Osteoblast (primary cell): ENCODE measurements at places on chromosomes 4 and X. TPM values are rescaled to one million over a fixed set of nuclear protein-coding genes. Genes with fewer than 3 reads are reported as not detected.

TGIF2LX gene
- total RNA-seq, result not detected in 2 replicates

- DNase-seq, result peak; percentile 63
Observed at GRCh38 chr4:38872620-38873019, 5.0 kb downstream of the FAM114A1 start.

DNA sequence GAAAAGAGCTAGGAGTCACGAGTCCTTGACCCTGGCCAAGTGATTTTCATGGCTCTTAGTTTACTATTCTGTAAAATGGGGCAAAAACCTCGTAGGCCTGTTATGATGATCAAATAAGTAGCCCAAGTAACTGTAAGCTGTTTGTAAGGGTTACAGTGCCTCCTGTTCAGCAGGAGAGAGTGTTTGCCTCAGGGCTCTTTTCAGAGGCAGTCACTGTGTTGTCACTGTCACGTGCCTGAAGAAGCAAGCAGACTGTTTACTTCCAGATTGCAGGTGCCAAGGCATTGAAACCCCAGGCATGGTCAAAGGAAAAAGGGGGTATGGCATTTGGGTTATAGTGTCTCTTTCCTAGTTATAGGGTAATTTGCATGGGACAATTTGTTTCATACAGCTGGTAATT lies 4.5 kb downstream of the RAB39B start:
- DNase-seq, result no peak

DNA sequence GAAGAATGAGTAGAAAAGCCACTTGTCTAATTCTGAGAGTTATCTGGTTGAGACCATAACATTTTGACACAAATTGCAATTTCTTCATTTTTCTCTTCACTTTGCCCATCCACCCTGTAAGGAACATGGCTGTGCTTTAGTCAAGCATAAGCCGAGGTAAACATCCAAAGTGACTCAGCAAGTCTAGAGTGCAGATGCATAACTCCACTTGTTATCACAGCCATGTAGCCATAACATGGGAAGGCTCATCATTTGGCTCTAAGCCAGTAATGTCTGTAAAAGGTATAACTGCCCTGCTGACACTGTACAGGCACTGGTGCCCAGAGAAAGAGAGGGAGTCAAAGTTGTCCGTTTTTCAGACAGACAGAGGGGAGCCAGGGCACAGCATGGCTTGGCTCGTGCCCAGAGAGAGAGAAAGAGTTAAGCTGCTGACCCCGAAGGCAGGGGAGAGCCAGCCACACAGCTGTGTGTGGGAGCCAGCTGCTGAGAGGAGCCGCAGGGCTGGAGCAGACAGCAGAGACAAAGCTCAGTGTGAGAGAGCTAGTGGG lies 76.9 kb upstream of the EXOC1L start:
- DNase-seq, result no peak

PABPC1L2B gene
- not detected in 2 replicates for total RNA-seq

- no peak for DNase-seq
Observed at GRCh38 chr4:84672177-84672576, 89.2 kb downstream of the CDS1 start.

DNA sequence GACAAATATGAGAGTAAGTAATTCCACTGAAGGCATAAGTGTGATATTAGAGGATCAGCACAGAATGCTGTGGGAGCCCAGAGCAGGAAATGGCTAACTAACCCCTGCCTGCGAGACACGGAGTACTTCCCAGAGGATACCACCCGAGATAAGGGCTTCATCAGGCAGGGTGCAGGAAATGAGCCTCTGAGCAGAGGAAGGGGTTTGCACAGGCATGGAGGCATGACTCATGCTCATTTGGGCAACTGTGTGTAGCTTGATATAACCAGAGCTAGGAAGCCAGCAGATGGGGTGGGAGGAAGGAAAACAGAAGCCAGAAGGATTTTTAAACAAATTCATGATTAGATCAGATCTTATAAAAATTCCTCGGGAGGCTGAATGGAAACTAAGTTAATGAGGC lies 70.0 kb upstream of the TSPAN5 start:
- peak; percentile 84 for DNase-seq

- DNase-seq, result no peak
Observed at GRCh38 chrX:79618280-79618679, 251.1 kb upstream of the ITM2A start.

DNA sequence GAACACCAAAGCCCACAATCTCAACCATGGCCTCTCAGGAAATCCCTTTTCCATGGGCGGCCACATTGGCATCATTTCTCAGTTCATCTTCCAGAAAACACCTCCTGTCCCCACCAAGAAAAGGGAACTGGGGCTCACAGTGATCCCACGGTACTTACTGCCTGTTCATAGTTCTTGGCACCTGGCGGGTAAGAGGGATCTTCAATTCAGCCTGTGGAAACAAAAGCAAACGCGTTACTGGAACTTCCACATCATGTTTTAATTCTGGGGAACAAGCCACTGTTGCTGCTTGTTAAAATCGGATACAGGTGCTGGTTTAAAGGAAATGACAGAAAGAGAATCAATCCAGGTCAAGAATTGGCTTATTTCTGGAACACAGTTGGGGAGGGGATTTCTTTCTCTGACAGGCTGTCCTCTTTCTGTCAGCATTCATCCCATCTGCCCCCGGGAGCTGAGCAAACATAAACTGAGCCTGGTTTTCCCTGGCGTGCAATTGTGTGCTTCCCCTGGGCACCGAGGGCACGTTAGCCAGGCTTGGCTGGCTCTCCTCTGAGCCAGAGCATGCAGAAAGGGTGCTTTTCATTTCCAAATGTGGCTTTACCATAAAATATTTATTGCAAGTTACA lies 16.8 kb downstream of the CLNK start:
- no peak for DNase-seq

DNA sequence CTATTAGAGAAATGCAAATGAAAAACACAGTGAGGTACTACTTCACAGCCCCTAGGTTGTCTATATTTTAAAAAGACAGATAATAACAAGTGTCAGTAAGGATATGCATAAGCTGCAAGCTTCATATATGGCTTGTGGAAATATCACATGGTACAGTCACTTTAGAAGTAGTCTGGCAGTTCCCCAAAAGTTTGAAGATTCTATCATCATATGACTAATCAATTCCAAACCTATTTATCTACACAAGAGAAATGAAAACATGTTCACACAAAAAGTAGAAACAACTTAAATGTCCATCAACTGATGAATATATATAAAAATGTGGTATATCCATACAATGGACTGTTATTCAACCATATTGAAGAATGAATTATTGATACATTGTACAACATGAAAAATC lies 185.8 kb upstream of the STK26 start:
- no peak for DNase-seq

- peak; percentile 91 for DNase-seq
Observed at GRCh38 chr4:83548151-83548905, 12.4 kb downstream of the GPAT3 start.

RAB9B gene
- 1.1 and 1.8 TPM in 2 replicates for total RNA-seq

DNA sequence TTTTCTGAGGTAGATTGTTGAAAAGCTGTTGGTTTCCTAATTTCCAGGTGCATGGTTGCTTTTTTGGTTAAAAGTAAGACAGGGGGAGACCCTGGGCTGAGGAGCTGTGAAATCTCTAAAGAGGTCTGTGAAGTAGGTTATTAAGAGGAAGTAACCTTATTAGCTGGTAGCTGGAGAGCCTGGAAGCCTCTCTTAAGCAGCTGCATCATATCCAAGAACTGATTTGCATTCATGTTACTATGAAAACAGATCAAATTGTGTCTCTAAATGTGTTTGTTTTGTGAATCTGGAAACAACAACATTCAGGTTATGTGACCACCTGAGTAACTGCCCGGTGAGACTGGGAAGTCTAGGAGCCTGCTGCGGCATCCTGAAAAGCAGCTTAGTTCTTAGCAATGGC lies 54.1 kb downstream of the ARHGAP10 start:
- no peak for DNase-seq

DNA sequence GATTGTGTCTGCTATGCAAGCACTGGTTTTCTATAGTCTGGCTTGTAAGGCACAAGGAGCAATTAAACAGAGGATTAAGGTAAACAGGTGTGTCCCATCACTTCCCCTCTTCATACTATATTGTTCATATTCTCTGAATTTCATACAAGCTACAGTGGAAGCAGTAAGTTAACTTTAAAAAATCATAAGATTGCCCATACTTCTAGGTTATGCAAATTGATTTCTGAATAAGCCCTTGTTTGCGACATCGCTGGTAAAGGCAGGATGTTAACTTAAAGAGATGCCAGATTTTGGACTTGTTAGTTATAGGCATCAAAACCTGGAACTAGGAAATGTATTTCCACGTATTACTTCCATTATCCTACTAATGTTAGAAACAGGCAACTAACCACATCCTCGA lies 1.0 kb upstream of the TMEM131L start:
- DNase-seq, result no peak
